HS-27A (cell line): ENCODE measurements at places on chromosomes 5 and 9.

DNA sequence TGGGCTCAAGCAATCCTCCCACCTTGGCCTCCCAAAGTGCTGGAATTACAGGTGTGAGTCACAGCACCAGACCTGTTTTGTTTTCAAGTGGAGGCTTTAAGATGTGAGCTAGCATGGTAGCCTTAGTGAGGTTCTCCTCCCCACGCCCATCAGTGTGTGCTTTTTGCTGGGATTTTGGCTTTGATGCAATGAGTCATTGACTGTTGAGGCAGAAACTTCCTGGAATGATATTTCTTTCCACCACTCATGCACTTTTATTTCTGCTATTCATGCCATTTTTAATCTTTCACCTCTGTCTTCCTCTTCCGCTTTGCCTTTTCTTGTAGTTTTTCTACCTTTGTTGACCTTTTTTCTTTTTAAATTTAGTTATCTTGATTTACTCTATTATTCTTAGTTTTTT lies 4.2 kb upstream of the NFIL3 start:
- no peak for DNase-seq

GRCh38 chr9:91243029-91243428 lies 118.7 kb downstream of the AUH start:
- no peak for DNase-seq

DNA sequence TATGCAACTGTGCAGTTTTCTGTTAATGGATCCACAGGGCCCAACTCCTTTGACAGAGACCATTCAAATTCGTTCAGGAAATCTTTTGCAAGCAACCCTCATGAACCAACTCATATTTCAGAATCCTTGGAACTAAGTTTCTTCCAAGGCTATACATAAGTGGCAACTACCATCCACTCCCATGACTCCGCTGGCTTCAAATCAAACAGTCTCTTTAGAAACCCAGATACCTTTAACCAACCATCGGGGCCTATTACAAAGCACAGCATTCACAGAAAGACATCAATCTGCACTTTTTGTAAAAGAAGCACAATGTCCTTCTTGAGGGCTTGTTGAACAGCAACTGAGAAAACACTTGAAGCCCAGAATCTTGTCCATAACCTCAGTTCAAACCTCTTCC lies 526.9 kb downstream of the DTWD2 start:
- DNase-seq, result no peak

DNA sequence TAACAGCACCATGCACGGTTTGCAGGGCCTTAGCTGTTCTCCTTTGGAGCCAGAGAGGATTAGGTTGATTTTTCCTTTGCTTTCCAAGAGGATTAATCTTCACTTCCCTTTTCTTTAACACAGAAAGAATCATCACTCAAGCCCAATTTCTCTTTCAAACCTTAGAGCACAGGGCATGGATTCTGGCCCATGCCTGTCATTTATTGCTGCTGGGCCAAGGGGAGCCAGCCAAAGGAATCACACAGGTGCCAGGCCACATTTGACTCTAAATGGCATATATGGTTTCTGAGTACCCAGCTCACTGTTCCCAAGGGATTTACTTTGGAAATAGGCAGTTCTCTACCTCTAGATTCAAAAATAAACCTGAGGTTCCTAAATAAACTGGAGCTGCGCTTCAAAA lies 58.3 kb downstream of the FBXL7 start:
- DNase-seq, result no peak

- no peak for DNase-seq
These were observed 27.7 kb upstream of the C6 start for GRCh38 chr5:41240985-41241384.

- DNase-seq, result no peak
These were observed 1921.6 kb upstream of the WWC1 start for GRCh38 chr5:166369807-166370206.

GRCh38 chr5:103374473-103374963 lies 116.0 kb downstream of the MACIR start:
- no peak for DNase-seq

GRCh38 chr5:1719860-1720259 lies 79.8 kb downstream of the MRPL36 start:
- DNase-seq, result no peak

GRCh38 chr9:137465000-137465719 lies 6.0 kb upstream of the NSMF start:
- no peak for DNase-seq

DNA sequence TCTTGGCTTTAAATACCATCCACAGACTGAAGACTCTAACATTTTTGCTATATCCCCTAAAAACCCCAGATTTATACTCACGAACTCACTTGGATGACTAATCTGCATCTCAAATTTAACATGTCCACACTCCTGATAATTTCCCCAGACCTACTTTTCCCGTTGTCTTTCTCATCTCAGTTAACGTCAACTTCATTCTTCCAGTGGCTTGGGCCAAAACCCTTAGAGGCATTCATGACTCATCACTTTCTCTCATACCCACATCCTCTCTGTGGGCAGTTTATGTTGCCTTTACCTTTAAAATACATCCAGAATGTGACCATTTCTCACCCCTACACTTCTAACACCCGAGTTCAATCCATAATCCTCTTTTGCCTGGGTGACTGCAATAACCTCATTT lies 96.7 kb downstream of the EDIL3 start:
- peak; percentile 73 for DNase-seq

DNA sequence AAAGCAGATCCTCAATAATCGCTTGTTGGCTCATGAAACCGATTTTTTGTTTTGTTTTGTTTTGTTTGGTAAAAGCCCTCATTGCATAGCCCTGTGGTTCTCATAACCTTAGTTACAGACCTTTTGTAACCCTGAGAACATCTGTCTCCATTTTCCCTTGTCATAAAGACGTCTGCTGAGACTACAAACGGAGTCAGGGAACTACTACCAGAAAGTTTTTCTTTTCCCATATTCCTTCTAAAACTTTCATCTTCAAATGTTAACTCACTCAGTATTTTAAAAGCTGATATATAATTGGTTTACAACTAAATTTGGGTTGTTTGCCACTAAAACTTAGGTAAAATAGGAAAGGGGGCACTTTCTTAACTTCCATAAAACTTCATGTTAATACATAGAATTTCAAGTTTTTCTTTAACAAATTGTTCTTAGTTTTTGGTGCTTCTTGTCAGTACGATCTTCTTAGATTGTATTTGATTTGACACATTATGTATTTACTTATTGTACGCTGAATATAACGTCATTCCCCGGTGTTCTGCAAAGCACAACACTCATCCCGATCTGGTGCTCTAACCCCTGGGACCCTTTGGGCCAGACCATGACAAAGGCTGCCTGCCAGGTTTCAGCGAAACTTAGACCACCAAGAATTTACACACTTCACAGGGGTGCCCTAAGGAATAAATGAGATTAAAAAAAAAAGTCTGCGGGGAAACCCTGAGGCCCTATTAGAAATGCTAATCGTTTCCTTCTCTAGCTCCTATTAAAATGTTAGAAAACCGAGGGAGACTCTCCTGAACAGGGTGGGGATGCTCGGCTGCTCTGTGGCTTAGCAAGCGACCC lies 1.1 kb upstream of the ANP32B start:
- no peak for DNase-seq

DNA sequence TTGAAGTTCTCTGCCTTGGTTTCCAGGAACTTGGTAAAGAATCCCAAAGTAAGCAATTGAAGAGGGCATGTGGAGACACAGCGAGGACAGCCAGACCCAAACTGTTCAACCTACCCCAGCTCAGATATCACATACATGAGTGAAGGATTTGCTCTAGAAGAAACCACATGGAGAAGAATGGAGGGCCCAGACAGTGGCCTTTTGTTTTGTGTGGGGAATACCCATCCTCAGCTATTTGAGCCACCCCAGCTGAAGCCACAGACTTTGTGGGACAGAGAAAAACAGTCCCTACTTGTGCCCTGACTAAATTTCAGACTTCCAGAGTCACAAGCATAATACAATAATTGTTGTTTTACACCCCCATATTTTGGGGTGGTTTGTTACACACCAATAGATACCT lies 387.1 kb downstream of the ZSWIM6 start:
- DNase-seq, result no peak

GRCh38 chr5:33843579-33843978 lies 48.2 kb downstream of the ADAMTS12 start:
- no peak for DNase-seq

DNA sequence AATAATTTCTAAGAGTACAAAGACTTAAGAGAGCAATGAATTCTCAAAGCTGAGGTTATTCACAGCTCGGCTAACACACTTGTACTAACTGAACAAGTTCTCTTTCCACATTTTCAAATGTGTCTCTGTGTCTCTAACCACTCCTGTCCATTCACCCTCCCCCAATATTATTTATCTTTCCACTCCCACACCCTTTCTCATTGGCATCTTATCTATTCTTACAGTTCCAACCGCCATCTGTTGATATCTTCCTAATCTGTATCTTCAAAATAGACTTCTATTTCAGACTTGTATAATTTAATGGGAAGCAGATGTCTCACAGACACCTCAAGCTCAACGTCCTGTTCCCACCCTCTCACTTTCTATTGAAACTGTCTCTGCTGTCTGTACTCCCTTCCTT lies 205.9 kb downstream of the ANXA1 start:
- no peak for DNase-seq

DNA sequence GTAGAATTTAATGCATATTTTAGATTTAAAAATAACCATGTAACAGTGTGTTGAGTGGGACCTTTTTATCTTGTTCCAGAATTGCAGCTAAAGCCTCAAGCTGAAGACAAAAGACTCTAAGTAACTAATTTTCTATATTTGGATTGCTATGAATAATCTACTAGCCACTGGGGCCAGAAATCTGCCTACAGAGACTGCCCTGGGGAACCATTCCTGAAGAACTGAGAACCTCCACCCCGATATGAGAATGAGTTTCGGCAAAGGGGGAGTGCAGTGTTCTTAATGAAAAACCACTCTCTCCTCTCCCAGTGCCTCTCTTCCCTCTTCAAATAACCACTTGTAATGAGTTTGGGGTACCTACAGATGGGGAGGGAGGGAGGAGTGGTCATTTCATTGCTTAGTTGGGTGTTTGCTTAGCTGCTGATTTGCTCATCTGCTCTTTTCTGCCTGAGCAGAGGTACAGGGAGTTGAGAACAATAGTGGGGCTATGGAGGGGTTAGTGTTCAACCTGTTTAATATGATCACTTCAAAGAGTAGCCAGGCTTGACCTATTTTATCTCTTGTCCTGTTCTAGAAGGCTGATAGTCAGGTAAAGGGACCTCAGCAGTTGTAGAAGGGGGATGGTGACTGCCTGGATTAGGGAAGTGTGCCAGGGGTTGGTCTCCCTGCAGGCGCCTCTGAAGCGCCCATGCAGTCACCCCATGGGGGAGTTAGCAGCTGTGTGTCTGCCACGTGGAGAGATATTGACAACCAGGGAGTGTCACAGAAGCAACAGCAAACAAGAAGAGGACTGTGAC lies 47.7 kb downstream of the ATG10 start:
- no peak for DNase-seq

- no peak for DNase-seq
These were observed 209.5 kb downstream of the GNA14 start for GRCh38 chr9:77438653-77439052.

DNA sequence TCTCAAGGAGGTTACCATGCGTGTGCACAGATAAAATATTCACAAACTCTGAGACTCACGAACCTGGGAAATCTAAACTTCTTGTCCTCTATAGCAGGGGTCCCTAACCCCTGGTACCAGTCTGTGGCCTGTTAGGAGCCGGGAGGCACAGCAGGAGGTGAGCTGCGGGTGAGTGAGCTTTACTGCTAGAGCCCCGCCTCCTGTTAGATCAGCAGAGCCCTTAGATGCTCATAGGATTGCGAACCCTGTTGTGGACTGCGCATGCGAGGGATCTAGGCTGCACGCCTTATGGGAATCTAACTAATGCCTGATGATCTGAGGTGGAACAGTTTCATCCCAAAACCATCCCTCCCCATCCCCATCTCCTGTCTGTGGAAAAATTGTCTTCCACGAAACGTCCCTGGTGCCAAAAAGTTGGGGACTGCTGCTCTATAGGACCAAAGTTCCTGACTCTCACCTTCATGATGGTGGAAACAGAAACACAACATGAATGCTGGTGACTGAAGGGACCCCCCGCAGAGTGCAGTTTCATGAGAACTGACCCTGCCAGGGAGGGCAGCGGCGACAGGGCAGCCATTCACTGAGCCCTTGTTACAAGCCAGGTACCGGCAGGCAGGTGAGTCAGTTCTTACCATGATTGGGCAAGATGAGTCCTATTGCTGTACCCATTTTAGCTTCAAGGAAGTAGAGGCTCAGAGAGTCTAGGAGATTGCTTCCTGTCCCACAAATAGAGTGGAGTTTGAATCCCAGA lies 181.9 kb downstream of the RGS3 start:
- no peak for DNase-seq

DNA sequence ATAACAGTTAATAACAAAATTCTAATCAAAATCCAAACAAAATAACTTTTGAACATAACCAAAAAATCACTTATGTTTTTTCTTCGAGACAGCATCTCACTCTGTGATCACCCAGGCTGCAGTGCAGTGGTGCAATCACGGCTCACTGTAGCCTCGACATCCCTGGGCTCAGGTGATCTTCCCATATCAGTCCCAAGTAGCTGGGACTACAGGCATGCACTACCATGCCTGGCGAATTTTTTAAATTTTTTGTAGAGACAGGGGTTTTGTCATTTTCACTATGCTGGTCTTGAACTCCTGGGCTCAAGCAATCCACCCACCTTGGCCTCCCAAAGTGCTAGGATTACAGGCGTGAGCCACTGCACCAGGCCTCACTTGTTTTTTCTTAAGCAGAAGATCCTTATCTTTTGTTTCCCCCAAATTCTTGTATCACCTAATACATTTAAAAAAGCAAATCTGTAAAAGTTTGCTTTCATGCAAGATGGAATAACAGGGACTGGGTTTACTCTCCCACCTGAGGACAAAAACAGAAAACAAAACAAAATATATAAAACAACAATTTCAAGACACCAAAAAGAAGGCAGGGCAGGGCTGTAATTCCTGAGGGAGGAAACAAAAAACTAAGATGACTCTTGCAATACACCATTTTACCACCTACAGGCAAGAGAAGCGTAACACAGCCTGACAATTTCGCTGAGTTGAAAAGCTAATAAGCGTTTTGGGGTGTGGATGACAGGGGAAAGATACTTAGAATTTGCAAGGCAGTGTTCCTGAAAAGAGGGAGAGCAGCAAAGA lies 71.4 kb downstream of the RAPGEF6 start:
- no peak for DNase-seq

DNA sequence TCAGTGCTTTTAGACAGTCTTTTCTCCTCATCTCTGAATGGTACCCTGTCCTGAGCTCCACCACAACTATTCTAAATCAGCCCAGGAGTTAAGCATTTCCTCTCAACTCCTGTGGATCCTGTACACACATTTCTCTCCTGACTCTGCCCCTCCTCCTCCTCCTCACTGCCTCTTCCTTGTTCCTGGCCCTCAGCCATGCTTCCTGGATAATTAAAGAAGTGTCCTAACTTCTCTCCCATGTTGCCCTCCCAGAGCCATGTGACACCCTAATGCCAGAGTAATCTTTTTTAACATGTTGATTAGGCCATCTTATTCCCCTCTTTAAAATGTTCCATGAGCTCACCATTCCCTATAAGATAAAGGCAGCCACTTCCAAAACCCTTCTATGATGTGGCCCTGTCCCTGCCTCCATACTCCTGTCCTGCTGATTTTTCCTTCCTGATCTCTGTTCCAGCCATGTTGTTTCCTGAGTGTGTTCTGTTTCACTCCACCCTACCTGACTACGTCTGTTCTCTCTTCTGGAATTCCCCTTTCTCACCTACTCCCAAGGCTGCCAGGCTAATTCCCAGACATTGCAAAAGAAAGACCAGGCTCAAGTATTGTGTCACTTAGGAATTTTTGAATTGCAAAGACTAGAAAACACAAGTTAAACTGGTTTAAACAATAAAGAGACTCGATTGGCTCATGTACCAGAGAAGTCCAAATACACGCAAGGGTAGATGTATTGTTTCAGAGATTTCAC lies 295.2 kb downstream of the MAST4 start:
- no peak for DNase-seq
